ENCODE measurements at places on chromosomes 6 and 20.
A peak's percentile ranks its signal among the peaks of the same experiment; 100 is the strongest.

GRCh38 chr6:108675226-108676200 lies 114.8 kb downstream of the FOXO3 start:
- DNase-seq, result no peak

- DNase-seq, result peak; percentile 84
Measured at GRCh38 chr20:34874094-34874654, 1.5 kb upstream of the GGT7 start.

DNA sequence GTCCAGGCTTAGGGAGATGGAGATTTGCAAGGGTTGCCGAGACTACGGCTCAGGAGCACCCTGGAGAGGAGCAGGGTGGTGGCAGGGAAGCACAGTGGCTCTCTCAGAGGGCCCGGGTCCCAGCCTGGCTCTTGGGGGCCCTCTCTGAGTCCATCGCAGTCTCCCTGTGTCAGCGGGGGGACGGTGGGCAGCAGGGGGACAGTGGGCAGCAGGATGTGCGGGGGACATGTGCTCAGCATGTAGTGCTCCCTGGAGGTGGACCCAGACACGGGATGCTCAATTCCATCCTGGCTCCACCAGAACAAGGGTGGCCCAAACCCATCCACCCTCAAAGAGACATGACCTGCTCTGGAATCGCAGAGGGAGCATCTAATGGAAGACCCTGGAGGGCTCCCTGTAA lies 43.0 kb upstream of the ZBP1 start:
- no peak for DNase-seq

GRCh38 chr20:52748285-52748932 lies 223.7 kb upstream of the TSHZ2 start:
- DNase-seq, result no peak

GRCh38 chr6:36912586-36912985 lies 26.8 kb downstream of the C6orf89 start:
- peak; percentile 83 for DNase-seq

DNA sequence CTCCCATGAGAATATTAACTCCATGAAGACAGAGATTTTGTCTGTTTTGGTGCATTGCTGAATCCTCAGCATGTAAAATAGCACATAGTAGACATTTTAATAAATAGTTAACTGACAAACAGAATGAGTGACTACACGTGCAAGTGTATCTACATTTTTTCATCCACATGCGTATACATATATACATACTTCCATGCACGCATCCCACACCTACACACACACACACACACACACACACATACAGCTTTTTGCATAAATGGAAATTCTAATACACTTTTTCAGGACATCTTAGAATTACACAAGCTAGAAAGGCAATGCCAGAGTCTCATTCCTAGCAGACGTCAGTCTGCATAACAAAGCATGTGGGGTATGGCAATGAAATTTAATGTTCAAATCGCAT lies 139.7 kb upstream of the LRFN2 start:
- no peak for DNase-seq

GRCh38 chr6:52598123-52598823 lies 21.4 kb upstream of the TRAM2 start:
- DNase-seq, result peak; percentile 77

DNA sequence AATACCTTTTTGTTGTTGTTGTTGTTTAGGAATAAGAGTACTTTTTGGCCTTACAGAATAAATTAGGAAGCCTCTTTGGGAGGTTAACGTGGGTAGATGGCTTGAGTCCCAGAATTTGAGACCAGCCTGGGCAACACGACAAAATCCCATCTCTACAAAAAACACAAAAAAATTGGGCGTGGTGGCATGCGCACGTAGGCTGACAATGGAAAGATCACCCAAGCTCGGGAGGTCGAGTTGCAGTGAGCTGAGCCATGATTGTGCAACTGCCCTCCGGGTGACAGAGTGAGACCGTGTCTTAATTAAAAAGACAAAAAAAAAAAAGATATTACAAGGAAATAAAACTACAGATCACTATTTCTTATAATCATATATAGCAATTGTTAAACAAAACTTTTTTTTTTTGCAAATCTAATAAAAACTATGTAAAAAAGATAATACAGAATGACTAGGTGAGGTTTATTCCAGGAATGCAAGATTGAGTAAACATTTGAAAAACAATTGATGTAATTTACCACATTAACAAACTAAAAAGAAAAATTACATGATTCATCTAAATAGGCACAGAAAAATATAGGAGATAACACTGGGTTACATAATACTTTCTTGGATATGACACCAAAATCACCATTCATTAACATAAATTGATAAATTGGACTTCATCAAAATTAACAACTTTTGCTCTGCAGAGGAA lies 43.6 kb upstream of the ASCC3 start:
- DNase-seq, result no peak

DNA sequence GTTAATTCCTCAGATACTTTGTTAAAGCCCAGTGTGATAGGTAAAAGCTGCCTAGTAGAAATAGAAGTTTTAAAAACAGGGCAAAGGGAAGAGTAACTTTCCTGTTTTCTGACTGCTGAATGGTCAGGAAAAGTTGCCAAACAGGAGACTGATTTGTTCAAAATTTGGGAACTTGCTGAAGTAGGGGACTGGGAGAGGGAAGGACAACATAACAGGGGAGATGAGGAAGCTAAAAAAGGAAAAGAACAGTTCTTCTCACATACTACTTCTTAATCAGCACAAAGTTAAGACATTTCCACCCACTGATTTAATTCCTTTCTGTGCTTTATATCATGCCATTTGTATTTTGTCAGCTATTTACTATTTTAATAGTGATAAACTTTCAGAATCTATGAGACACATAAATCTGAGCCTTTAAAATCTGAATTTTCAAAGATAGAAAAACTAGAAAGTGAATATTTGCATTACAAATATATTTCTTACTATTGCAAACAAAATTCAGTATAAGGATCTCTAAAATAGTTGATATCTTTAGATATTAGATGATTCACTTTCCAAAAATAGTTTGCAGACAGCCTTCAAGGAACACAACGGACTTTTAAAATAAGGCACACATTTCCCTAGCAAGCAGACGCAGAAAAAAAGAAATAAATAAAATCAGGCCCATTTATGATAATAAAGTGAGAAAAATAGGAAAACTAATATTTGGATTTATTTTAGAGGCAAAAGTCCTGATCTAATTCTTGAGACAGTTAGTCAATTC lies 36.9 kb upstream of the SLC16A10 start:
- no peak for DNase-seq

DNA sequence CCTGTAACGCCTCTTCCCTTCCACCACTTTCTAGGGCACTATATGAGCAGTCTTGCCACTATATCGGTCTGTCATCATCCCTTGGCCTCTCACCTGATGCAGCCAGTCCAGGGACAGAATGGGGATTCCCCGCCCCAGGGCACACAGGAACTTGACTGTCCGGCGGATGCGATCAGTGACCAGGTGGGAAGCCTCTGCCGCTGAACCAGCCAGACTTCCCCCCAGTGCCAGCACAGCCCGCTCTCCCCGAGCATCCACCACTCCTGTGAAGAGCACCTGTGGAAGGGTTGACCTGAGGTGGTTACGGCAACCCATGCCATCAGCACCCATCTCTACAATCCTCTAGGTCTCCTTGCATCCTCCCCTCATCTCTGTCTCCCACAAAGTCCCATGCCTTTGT lies 12.2 kb upstream of the NRM start:
- DNase-seq, result no peak

DNA sequence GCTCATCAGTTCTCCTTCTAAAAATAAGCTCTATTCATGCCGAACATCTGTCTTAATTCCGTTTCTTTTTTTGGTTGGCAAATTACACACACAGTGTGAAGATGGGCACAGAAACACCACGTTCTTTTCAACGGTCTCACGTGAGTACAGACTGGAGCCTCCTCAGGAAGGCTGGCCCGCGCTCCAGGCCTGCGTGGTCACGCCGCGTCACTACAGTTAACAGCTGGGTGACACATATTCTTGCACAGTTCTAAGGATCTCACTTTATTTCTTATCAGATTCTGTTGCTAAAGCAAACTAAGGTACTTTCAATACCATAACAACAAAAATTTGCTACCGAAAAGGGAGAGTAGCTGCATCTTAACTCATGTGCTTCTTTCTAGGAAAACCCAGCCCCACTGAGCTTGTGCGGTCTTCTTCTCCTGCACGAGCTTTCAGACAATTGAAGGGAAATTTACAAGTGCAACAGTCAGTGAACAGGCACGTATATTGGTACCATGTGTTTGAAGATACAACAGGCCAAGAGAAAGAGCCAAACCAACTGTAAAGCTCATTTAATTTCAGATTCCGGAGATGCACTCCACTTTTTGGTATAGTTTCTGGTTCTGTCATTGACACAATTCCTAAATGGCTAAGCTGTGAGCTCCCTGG lies 55.6 kb upstream of the MPC1 start:
- DNase-seq, result no peak

- no peak for DNase-seq
Measured at GRCh38 chr6:72376736-72377135, 245.1 kb upstream of the KCNQ5 start.

DNA sequence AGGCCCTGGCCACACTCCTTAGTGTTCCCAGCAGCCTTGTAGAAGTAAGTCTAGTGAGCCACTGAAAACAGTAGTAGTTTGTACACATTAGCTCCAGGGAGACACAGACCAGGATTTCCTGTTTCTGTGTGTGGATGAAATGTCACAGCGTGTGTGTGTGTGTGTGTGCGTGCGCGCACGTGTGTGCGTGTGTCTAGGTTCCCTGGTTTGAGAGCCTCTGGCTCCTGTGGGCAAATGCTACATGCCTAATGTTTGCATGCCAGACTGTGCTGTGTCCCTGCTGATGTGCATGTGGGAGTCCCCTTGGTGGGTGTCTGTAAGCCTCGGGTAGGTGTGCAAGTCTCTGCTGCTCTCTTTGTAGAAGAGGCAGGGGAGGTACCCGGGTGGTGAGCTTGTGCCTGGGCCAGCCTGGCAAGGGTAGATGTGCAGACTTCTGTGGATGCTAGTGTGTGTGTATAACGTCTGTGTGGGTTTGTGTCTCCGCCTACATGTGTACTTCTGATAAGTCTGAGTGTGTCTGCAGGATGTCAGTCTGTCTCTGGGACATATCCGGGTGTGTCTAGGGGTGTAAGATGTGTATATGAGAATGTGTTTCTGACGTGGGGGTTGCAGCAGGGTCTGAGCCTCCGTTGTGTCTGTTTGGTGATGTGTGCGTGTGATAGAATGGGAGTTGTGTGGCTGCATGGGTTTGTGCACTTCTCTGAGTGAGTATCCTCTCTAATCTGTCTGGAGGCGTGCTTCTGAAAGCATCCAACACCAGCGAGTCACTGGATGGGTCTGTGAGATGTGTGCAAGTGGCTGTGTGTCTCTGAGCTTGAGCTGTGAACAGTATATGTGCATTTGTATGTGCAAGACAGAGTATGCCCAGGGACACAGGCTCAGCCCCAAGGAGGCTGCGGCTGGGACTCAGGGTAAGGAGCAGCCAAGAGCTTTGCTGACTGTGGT lies 19.0 kb upstream of the TLDC2 start:
- DNase-seq, result peak; percentile 71

DNA sequence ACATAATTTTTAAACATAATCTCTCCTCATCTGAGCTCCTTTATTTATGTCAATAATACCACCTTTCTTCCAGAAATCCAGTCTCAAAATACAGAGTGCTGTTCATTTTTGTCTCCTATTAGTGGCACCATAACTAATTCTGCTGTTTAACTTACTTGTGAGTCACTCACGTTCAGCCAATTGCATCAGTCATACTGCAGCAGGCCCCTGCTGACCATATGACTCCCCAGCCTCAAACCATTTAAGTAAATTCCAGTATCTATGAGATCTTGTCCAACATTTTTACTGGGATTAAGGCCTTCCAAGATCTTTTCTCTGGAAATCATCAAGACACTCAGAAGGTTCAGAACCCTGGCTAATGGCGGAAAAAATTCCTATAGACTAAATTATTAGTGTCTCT lies 982.2 kb upstream of the MAP3K7 start:
- no peak for DNase-seq

GRCh38 chr6:40630488-40630887 lies 43.3 kb upstream of the LRFN2 start:
- DNase-seq, result no peak

DNA sequence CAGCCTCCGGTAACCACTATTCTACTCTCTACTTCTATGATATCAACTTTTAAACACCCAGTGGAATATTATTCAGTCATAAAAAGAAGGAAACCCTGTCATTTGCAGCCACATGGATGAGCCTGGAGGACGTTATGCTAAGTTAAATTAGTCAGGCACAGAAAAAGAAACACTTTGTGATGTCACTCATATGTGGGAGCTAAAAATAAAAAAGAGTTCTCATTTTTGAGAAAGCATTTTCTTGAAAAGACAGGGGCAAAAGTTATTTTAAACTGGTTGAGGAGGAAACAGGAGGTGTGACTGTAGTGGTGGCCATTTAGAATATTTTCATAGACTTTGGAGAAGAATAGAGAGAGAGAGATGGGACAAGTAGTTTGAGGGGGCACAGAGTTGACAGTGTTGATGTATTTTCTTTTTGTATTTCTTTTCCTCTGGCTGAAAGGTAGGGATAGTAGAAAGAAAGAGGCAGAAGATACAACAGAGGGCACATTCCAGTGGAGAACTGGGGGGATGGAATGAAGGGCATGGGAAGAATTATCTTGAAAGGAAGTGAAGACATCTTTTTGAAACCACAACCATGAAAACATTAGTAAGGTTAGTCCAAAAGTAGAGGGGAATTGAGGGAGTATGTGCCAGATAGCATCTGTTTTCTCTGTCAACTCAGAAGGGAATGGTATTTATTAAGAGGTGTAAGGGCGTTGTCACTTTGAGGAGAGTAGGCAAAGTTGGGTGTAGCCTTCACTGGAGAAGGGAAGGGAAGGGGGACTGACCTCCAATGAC lies 181.3 kb upstream of the GMDS start:
- DNase-seq, result peak; percentile 23

DNA sequence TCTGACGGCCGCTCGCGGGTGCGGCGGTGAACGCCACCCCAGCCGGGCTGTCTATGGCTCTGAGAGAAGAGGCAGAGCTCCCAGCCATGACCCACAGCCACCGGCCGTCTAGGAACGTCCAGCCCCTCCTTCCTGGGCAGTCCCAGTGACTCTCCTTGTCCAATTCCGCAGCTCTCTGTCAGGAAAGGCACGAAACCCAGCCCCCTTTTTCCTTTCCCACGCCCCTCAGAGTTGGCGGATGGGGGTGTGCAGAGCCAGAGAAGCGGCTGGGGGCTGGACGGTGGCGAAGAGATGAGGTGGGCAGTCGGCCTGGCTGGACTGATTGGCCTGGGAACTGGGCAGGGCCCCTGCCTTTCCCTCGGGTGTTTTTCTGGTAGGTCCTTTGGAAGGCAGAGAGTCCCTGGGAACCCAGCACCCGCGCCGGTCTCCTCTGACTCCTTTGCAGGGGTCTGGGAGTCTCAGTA lies 1.5 kb downstream of the EBF4 start:
- DNase-seq, result no peak

- no peak for DNase-seq
Measured at GRCh38 chr6:19472850-19473249, 364.3 kb upstream of the ID4 start.

DNA sequence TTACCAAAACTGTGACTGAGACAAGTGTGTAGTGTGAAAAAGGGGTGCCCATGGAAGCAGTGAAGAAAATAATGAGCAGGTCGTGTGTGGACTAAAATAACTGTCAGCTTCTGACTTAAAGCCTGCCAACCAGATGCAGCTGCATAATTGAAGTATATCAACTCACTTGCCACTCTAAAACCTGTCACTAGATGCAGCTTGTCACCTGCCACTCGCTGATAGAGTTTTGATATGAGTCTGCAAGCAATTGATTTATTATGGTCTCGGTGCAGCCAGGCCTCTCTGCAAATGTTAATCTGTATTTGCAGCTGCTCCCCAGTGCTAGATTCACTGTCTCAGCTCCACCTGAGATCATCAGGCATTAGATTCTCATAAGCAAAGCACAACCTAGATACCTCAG lies 1090.0 kb upstream of the EYS start:
- DNase-seq, result no peak

GRCh38 chr6:41780551-41781365 lies at the start of gene PRICKLE4:
Gene PRICKLE4, plus strand, starts transcription at chr6:41780782. Its CDS starts 2,692 bp downstream, at chr6:41783474.
- no peak for DNase-seq

Data from fibroblast of gingiva (primary cell).